ENCODE measurements at places on chromosomes 5 and 9. TPM values are rescaled to one million over a fixed set of nuclear protein-coding genes. Genes with fewer than 3 reads are reported as not detected.
A peak's percentile ranks its signal among the peaks of the same experiment; 100 is the strongest.

Gene CSF1R
- 45.1 TPM for polyA plus RNA-seq

Gene RNF180
- 1.2 TPM for polyA plus RNA-seq

Gene SH3RF2
- 5.2 TPM for polyA plus RNA-seq

Gene GZMA
- 0.36 TPM for polyA plus RNA-seq

Gene FAM174A
- 31.0 TPM for polyA plus RNA-seq

Gene ACTBL2
- not detected for polyA plus RNA-seq

Gene ACSL6
- 0.34 TPM for polyA plus RNA-seq

Gene OR1J2
- not detected for polyA plus RNA-seq

Gene TAS2R1
- polyA plus RNA-seq: not detected

Gene UNC5A
- polyA plus RNA-seq: 1.1 TPM

GRCh38 chr9:4661611-4662010 lies 483 bp upstream of the PLPP6 start:
- no peak for DNase-seq

GRCh38 chr9:136379003-136379287 lies 5.5 kb upstream of the CARD9 start:
- no peak for DNase-seq

GRCh38 chr5:124746916-124747790 lies 714 bp upstream of the ZNF608 start:
- DNase-seq: peak; percentile 90

- DNase-seq: no peak
Observed at GRCh38 chr9:131266266-131267229, 9.8 kb downstream of the FAM78A start.

DNA sequence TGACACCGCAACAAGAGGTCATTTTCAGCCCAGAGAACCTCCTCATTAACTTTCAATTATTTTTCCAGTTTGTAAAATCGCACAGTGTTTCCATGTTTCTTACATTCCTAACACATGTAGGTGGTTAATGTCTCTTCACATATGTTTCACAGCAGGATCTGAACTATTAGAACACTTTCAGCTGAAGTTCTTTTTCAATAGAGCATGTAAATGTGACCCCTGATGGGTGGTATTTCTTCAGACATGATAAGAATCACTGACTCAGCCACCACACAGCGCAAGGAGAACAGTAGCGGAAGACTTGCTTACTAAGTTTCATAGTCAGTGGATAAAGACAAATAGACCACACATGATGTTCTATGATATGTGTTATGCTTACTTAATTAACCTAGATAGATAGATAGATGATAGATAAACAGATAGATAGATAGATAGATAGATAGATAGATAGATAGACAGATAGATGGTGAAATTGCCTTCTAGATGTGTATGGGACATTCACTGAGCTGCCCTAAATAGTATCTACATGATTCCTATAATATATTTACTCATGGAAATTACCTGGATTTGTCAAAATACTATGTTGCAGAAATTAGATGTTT lies 1992.1 kb upstream of the NUDT12 start:
- DNase-seq: no peak

- no peak for DNase-seq
Observed at GRCh38 chr5:38600329-38601045, 44.0 kb upstream of the LIFR start.

- no peak for DNase-seq
Observed at GRCh38 chr5:173989432-173990082, 587 bp downstream of the C5orf47 start.

DNA sequence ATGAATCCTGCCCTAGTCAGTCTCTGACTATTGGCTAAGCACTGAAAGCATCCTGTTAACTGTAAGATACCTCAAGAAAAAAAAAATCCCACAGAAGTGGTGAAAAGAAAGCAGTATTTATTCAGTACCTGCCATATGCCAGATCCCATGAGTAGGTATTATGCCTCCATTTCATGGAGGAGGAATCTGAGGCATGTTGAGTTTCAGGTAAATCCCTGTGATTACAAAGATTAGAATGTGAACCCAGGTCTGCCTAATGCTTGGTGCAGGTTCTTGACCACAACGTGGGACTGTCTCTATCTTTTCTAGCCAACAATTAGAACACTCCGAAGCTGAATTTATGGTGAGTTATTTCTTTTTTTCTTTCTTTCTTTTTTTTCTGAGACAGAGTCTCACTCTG lies 30.9 kb downstream of the SH3RF2 start:
- DNase-seq: no peak

DNA sequence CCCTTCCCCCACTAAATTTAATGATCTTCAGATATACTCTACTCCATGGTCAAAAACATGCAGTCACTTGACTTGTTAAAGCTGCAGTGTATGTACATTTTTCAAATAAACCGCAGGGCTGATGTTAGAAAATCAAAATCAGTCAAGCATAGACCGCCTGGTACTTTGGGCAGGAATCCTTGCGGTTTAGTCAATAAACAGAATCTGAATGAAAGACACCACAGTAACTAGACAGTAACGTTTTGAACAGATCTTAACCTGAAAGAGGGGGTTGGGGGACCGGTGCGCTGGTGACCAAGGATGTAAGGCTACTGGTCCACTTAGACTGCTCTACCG lies 188.8 kb downstream of the BNC2 start:
- DNase-seq: no peak

- DNase-seq: no peak
Observed at GRCh38 chr5:102715082-102715807, 39.9 kb upstream of the PAM start.

DNA sequence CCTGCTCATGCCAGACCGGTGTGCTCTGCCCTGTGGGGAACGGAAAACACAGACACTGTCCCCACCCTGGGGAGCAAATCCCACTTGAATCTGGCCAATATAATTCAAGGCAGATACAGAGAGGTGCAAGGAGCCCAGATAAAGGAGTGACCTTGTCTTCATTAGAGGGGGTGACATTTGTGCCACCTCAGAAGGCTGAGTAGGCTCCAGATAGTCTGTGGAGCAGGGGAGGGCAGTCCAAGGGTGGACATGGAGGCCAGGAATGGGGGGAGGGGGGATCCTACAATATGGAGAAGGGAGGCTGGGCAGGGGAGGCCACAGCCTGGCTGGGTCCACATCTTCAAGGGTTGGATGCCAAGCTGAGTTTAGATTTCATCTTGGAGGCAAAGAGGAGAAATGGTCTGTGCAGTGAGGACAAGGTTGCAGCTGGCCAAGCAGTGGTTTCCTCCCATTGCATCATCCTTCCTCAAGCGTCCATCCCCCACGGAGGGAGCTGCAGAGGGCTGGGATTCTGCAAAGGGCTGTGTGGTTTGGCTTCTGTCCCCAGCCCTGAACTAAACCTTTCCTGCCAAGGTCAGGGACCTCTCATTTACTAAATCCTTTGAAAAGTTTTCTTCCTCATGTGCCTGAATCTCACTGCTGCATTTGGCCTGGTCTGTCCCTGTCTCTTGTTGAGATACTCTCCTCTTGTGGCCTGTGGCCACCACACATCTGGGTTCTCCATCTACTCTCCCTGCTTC lies 60.1 kb downstream of the GALNT12 start:
- DNase-seq: no peak

DNA sequence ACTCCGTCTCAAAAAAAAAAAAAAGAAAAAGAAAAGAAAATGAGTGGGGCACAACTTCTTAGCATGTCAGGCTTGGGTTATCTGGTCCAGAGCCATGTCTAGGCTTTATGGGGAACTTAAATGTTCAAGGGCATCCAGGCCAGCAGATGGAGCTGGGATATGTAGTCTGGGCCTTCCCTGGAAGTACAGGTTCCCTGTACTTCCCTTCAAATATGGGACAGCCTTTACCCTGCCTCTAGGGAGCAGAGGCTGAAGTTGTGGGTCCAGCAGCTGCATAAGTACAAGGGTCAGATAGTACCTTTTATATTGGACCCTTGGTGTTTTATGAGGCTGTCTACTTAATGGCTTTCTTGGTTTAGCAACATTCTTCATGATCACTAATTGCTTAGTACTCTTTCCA lies 42.1 kb downstream of the FAF2 start:
- DNase-seq: no peak

DNA sequence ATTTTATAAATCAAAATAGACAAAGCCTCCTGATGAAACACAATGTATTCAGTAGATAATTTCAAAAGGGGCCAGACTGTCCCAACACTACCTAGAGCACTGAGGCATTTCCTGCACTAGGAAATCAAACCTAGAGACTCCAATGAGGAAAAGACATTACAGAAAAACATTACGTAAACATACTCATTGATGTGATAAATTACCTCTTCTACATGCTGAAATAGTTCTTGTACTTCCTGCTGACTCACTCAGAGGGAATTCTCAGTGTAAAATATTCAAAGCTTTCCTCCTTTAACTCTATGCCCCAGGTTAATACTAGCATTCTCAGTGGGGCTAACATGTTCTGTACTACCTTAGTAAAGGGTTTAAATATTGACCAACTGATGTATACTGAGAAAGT lies 178.0 kb downstream of the ESM1 start:
- no peak for DNase-seq

DNA sequence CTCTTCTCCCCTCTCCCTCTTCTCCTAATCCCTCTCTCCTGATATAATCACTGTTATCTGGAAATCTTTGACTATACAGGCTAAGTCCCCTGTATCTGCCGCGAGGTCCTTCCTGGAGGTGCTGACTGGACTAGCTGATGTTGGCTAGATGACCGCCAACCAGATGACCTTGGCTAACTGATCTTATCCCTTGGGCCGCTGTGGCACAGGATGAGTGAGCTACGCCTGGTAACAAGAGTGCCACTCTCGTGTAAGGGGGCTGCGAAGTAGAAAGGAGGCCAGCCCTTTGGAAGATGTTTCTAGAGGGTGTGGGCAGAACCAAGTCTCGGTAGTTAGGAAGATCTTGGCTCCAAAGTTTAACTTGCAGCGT lies 345 bp upstream of the PRRC1 start:
- no peak for DNase-seq

- no peak for DNase-seq
Observed at GRCh38 chr5:1392261-1392660, 47.4 kb upstream of the CLPTM1L start.

GRCh38 chr9:75974016-75974766 lies 83.7 kb downstream of the PCSK5 start:
- DNase-seq: no peak

DNA sequence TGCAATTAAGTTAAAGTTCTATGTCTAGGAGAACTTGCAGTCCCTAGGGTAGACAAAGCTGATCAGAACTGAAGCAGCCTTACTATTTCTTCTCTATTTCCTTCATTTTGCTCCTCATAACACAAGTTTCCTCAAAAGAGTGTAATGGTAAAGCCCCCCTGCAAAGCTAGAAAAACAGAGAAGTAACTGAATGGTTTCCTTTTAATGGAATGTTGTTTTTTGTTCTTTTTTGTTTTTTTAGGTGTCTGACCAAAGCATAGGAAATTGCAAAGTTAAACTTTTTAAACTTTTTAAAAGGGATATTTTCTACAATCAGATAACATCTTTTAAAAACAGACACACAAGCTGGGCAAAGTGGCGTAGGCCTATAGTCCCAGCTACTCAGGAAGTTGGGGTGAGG lies 145.7 kb downstream of the TLE1 start:
- DNase-seq: no peak

- no peak for DNase-seq
Observed at GRCh38 chr5:22541037-22541436, 312.1 kb downstream of the CDH12 start.

DNA sequence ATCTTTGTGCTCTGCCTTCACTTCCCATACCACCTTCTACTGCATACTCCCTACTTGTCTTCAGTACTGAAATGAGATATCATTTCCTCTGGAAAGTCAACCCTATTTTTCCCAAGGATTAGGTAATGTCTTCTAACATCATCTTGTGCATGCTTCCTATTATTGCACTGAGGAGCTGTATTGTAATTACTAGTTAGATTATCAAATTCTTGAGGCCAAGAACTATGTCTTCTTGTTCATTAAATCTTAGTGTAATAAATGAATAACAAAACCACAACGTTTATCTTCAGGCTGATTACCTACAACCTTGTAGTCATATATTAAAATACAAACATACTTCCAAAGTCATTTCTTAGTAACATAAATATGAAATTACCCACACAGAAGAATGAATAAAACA lies 87.9 kb upstream of the POU5F2 start:
- DNase-seq: no peak

DNA sequence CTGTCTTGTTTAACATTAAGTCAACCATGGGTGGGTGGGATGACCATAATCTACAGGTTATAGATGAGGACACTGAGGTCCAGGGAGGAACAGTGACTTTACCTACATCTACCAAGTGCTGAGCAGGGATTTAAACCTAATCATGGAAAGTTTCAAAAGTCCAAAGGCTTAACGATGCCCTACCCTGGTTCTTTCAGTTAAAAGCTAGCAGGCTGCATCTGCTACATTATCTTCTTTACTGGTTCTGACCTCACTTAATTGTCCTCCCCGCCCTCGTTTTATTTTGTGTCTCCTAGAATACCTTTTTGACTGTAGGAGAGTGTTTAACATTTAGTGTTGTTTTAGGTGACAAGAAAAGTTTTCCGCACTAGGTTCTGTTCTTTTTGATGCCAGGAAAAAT lies 735.2 kb downstream of the TLR4 start:
- DNase-seq: no peak

DNA sequence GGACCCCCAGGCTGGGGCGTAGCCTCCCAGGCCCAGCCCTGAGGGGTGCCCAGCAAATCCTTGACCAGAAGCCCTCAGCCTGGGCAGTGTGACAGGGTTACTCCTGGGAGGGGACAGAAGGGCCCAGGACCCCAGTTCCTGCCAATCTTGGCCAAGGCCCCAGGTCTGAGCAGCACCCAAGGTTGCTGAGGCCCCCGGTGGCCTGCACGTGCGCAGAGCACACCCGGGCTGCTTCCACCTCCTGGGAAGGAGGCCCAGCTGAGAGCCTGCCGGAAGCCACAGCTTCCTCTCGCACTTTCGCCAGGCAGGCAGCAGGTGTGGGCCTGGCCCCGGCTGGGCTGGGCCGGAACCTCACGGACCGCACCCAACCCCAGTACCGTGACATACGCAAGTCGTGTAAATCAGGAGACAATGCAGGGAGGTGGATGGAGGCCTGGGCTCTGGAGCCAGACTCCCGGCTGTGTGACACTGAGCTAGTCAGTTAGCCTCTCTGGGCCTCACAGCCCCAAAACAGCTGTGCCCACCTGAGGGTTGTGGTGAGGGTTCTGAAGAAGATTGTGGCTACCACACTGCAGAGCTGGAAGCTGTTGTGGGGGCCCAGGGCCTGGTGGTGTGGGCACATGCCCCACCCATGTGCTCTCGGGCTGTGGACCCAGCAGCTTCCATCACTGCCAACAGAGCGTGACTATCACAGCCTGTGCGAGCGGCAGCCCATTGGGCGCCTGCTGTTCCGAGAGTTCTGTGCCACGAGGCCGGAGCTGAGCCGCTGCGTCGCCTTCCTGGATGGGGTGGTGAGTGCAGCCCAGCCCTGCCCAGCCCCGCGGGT lies 5.1 kb downstream of the GRK6 start:
- DNase-seq: no peak

GRCh38 chr5:86125731-86126601 lies 491.8 kb upstream of the COX7C start:
- no peak for DNase-seq

- no peak for DNase-seq
Observed at GRCh38 chr5:145723516-145723915, 111.6 kb downstream of the PRELID2 start.

Measured in hindlimb muscle (tissue), 1 donor.